NCI-H1105 (cell line): ENCODE measurements at places on chromosomes 12 and 14.

DNA sequence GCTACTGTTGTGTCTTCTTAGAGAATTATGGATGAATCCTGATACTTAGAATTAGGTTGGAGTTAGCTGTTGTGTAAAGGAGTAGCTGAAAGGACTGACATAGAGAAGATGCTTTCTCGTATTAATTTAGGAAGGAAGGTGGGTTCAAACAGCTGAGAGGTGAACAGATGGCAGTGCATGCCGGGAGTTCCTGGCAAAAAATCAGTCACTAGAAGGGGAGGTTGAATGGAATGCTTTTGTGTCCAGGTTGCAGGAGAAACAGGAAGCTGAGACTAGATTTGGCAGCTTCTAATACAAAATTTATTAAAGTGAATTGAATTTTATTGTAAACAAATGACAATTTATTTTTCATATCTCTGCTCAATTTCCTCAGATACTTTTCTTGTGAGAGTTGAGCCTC is 70.8 kb downstream of the BTG1 start:
- no peak for DNase-seq

- no peak for DNase-seq
Measured at GRCh38 chr12:92513231-92513730, 189.5 kb upstream of the PLEKHG7 start.

DNA sequence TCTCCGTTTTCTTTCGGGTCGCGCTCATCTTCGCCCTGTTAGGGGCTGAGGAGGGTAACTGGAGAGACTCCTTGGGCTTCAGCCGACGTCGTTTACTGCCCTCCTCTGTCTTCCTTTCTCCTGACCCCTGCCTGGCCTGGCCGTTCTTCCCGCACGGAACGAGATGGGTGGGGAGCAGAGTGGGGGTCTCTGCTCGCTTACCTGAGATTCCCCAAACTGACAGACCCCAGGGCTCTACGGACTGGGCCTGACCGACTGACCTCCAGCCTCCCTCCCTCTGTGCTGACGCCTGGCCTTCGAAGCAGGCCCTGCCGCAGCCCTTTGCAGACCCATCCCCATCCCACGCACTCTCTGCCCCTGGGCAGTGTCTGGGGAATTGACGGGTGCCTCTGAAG is 439 bp downstream of the GOLGA5 start:
- DNase-seq, result no peak

DNA sequence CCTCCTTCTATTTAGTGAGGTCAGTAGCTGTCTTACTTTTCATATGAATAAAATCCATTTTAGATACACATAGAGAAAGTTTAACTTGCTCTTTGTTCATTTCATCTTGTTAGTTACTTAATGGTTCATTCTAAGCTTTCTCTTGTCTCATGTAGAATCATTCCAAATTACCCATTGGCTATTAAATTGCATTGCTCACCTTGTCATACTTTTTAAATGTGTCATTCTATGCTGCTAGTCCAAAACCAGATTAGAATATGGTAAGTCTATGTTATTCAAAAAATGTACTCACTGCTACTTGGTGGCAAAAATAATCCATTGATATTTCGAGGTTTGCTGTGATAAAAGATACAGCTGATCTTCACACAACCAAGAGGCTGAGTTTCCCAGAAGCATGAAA is 3.0 kb downstream of the C12orf50 start:
- no peak for DNase-seq

GRCh38 chr12:107468182-107468581 is 217.4 kb upstream of the PWP1 start:
- no peak for DNase-seq

GRCh38 chr14:59582161-59582560 is 5.5 kb upstream of the CCDC175 start:
- no peak for DNase-seq

- no peak for DNase-seq
Measured at GRCh38 chr12:71621938-71622337, 41.7 kb downstream of the ZFC3H1 start.

GRCh38 chr14:75226755-75227544 is 50.5 kb upstream of the TMED10 start:
- DNase-seq, result no peak

DNA sequence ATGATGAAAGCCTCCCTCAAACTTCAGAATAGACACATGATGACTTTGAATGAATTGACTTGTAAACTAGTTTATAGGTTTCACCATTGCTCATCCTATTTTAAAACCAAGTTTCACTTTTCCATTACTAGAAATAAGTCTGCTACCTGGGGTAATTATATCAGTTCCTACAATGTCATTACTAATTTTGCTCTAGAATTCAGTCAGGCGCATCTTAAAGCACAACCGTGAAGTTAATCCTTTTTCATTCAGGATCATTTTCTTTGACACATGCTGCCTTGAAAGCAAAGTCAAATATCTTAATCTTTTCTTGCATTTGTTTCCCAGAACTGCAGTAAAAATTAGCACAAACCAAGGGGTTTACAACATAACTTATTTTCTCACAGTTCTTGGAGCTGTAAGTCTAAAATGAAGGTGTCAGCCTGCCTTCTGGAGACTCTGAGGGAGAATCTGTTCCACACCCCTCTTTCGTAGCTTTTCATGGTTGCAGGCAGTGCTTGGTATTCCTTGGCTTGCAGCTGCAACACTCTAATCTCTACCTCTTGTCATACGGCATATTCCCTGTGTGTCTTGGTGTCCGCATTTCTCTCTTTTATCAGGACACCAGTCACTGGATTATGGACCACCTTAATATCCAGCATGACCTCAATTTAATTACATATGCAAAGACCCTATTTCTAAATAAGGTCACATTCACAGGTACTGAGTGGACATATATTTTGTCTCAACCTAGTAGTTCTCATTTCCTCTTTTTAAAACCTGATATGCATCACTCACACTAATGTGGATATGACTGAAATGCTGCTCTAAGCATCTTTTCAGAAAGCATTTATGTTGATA is 114.3 kb upstream of the PDZRN4 start:
- no peak for DNase-seq

GRCh38 chr14:58629281-58629680 is 8.5 kb upstream of the DACT1 start:
- DNase-seq, result no peak

GRCh38 chr12:11746940-11747716 is 97.7 kb downstream of the ETV6 start:
- no peak for DNase-seq

GRCh38 chr12:9906873-9907272 is 25.3 kb downstream of the CLEC2A start:
- DNase-seq, result no peak

DNA sequence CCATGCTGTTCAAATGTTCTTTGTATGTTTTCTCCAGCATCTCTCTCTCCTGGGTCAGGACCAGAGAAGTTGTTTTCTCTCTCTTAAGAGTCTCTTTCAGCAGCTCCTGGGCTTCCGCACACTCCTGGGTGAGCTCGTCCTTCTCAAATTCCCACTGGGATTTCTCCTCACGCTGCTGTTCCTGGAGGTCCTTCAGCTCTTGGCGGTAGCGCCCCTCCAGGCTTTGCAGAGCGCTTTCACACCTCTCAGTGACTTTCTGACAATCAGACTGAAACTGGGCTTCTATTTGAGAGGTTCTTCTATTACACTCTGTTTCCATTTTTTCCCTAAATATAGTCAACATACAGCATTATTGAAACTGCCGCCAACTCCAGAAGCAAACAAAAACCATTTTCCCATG is 72.7 kb downstream of the NIN start:
- no peak for DNase-seq

DNA sequence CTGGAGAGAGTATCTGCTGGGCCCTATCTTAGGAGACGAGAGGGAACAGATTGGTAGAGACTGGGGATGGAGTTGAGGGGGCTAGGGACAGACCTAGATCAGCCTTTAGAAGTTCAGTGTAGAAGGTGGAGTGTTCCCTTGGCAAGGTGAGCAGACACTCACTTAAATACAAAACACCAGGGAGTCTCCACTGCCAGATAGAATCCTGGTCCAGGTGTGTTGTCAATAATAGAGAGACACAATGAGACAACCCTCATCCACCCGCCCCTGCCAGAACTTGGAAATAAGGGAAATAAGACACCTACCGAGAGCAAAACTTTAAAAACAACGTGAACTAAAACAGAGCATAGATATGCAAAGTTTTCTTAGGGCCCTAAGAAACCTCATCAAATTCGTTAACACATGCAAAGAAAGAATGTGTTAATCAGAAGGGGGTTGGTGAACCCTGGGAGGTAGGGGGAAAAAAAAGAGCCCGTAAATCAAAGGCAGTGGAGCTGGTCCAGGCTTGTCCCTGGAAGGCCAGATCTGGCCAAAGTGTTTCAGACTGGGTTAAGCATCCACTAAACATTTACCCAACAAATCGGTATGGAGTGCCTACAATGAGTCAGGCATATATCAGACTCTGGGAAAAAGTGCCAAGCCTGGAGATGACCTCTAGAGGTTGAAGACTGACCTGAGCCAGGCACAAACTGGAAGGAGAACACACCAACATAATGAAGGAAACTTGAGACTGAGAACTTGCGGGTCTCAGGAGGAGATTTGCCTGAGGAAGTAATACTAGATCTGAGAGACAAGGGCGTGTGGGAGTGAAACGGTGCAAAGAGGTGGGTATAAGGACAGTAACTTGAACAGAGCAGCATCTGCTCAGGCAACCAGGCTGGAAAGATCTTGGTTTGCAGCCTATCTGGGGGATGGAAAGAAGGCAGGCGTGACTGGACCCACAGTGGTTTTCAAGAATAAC is 37.0 kb upstream of the OTX2 start:
- DNase-seq, result no peak

DNA sequence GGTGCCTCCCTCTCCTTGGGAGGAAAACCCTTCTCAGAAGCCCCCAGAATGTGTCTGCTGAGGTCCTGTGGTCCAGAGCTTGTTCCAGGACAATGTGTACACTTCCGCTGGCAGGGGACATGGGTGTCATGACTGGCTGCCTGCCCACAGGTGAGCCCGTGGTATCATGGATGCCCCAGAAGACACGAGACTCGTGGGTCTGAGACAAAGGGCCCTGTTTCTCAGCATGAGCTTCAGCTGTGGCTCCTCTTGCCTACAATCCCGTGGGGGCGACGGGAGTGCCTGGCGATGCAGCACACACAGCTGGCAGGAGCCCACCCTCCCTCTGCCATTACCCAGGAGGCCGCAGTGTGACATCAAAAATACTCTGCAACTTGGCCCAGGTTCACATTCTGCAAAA is 7.0 kb downstream of the TMEM121 start:
- no peak for DNase-seq

GRCh38 chr12:130088504-130088903 is 73.8 kb upstream of the FZD10 start:
- DNase-seq, result no peak
